NCI-H1417 (cell line): ENCODE measurements at places on chromosomes 7 and 10.

- peak; percentile 1 for DNase-seq
Observed at GRCh38 chr10:52778511-52779392, 6.2 kb upstream of the MBL2 start.

GRCh38 chr7:30845426-30846135 is 66.1 kb upstream of the AQP1 start:
- DNase-seq, result no peak

DNA sequence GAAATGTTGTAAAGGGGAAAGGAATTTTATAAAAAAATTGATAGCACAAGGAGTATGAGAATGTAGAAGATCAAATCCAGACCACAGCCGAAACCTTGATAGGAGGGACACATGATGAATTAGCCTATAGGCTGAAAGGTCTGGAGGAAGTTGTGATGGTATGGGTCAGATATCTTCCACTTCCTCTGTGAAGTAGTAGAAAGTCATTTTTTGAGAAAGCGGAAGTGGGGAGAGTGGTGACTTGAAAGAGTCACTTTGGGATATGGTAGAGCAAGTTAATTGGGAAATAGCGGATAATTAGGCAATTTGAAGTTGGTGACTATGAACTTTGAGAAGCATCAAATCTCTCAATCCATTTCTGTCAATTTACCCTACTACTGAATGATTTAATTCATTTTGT is 99.4 kb downstream of the GRM8 start:
- no peak for DNase-seq

DNA sequence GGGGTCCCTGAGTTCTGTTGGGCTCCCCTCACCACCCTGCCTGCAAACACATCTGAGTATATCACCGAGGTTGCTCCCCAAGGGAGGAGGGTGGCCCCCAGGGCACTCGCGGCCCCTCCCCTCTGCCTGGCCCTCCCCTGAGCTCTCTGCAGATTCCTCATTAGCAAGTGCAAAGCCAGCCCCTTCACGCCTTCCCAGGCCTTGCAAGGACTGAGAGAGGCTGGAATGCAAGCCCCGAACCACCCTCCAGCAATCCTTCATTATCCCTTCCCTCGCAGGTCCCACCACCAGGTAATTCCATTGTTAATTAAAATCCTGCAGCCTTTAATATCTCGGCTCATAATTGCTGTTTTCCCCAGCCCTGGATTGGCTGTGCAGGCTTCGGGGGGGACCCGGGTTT is 35.3 kb upstream of the MYL10 start:
- no peak for DNase-seq

DNA sequence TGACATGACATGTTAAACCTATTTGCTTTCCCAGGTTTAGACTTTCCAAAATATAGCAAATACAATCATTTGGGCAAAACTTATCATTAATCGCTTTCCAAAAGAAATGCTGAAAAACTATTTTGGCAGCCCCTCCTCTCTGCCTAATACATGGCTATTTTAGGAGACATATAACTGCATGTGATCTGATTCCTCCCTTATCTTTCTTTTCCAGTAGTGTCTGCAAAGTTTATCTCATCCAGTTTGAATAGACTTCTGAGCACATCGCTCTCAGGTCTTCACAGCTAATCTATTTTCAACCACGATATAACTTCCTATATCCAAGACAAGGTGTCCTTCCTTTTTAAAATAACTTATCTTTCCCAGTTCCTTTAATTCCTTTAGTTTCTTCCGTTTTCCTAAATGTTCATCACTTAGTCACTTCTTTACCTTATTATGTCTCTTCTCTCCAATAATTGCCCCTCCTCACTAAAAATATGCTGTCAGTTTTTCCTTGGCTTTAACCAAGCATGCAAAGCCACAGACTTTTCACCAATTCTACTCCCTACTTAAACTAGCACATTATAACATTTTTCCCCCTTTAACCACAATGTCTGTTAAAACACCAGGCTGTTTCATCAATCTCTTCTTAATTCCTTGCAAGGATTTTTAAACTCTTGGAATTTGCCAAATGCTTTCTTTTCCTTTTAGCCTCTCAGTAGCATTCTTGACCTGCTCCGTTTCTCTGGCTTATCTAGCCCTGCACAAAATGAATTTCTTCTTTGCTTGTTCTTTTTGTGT is 24.4 kb downstream of the GNG11 start:
- no peak for DNase-seq

- DNase-seq, result no peak
Observed at GRCh38 chr7:17247357-17247756, 51.1 kb upstream of the AHR start.
